CD8-positive, alpha-beta memory T cell (primary cell): ENCODE measurements at places on chromosomes 2 and 18.
A peak's percentile ranks its signal among the peaks of the same experiment; 100 is the strongest.

DNA sequence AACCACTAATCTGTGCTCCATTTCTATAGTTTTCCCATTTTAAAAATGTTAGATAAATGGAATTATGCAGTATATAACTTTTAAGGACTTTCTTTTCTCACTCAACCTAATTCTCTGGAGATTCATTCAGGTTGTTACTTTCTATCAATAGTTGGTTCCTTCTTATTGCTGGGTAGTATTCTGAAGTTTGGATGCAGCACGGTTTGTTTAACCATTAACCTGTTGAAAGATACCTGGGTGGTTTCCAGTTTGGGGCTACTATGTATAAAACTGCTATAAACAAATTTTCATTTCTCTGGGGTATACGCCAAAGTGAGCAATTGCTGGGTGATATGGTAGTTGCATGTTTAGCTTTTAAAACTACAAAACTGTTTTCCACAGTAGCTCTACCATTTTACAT, 39.1 kb upstream of the MAPRE2 start:
- DNase-seq = no peak

- no peak for DNase-seq
Measured at GRCh38 chr2:85994421-85994777, 105.6 kb upstream of the ST3GAL5 start.

DNA sequence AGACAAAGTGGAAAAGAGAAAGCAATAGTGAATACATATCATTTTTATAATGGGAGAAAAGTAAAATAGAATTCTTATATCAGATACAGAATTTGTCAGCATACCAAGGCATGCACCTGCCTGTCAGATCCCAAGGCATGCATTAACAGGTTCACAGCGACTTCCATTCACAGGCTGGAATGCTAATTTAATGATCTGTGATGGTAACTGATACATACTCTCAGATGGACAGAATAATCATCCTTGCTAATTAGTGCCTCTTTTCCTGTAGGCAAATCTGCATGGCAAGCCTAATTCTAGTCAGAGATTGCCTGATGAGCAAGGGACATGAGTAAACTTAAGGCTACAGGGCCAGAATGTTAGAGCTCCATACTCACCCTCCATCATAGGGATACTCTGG, 76.1 kb downstream of the PRKRA start:
- DNase-seq = no peak

DNA sequence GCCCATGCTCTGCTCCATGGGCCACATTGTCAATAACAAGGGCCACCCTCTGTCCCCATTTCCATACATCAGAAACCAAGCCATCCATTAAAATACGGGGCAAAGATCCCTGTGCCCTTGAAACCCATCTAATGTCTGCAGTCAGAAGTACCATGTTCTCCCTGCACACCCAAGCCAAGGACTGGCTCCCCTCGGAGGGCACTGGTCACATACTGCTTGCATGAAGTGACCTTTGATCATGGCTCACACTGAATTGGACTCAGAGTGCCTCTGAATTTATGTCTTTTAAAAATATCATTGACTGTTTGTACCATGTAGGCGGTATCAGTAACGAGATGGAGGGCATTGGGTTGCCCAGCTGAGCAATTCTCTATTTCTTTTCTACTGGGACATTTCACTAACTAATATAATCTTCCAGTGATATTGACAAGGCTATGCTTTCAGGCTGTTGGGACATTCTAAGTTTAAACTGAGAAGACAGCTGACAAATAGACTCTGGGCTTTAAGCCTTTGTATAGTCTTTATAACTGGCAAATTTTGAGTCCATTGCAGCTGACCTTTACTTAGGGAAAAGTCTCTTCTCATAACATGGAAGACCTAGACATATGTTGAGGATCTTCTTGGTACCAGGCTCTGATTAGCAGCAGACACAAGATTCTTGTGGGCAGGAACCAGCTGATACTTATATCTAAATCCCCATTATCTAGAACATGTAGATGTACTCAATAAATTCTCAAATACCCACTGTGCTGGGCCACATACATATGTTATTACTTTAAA, 214.3 kb downstream of the MYCN start:
- DNase-seq = no peak

GRCh38 chr18:7464245-7464966, 102.7 kb upstream of the PTPRM start:
- DNase-seq = no peak

GRCh38 chr2:46435353-46435752, 44.0 kb upstream of the TMEM247 start:
- DNase-seq = no peak

DNA sequence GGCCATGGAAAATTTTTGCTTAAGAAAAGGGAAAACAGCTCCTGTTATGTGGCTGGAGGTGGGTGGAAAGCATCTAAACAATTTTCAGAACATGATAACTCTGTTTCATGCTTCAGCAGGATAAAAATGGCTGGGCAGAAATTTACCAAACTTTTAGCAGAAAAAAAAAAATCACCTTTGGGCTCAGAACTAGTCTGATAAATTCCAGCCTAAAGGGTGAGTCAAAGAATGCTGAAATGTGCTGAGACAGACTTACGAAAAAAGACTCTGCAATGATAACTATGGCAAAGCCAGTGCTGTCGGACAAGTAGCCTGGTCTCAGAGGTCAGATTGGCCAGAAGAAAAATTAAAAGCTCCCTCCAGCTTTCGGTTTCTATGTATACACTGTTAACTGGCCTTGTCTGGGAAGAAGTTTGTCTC, 123.6 kb downstream of the LRATD1 start:
- no peak for DNase-seq

GRCh38 chr18:12121175-12122042, 27.8 kb downstream of the ANKRD62 start:
- no peak for DNase-seq

DNA sequence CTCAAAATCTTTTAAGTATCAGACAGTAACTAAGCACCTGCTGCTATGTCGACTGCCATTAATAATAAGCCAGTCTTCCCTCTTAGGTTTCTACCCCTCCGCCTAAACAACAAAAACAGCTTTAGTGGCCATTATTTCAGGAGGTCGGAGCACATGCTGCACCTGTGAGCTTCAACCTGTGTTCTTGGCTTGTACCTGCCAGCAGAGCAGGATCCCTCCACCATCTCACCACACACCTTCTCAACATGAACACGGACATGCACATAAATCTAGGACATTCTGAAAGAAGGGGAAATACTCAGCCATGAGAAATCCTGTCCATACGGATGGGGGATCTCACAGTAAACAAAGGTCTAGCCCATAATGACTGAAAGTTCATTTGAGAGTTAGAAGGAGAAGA, 3.7 kb downstream of the CYB5A start:
- DNase-seq = no peak

- DNase-seq = peak; percentile 35
Measured at GRCh38 chr2:854460-854859, 96.2 kb upstream of the SNTG2 start.

DNA sequence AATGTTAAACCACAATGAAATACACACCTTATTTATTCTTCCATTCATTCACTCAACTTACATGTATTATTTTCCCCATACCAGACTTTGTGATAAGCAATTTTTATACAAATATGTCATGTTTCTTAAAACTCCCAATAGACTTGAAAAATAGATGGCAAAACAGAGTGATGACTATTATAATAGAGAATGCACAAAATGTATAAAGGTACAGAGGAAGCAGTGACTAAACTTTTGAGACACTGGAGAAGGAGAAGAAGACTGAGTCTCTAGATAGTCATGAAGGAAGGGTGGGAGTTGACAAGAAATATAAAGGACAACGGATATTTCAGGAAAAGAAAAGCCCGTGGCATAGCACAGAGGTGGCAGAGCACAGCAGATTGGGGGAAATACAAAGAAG, 198.1 kb upstream of the SLC39A10 start:
- no peak for DNase-seq

DNA sequence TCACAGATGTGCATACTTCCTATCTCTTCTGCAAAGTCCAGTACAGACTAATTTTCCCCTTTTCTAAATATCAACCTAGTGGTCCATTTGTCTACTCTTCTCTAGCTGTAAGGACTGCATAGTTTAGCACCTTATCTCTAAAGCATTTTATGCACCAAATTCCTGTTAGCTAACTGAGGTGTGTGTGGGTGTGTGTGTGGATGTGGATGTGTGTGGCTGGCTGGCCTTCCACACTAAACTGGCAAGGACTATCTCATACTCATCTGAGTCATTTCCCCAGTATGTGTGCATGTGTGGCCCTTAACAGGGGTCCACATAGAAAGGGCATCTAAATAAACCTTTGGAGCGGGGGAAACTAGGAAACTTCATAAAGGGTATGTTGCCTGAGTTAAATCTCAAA, 139.6 kb downstream of the TTC32 start:
- no peak for DNase-seq

GRCh38 chr2:152120430-152120829, 21.6 kb upstream of the CACNB4 start:
- no peak for DNase-seq

GRCh38 chr18:24543795-24544498, 83.5 kb downstream of the HRH4 start:
- no peak for DNase-seq

DNA sequence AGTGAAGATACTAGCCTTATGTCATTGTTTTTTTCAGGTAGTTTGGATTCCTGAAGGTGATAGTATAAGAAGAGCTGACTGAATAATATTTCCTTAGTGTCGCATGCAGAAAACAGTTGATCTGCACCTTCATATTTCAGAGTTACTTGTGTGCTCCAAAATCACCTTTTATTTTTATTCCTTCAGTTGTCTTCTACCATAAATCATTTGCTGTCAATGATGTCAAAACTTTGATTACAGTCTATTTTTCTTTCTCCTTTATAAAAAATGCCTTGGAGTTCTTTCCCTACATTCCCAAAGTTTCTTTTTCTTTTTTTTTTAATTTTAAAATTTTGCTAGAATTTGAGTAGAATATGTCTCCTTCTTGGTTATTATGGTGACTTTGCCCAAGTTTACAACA, 142.3 kb downstream of the GULP1 start:
- DNase-seq = no peak

- DNase-seq = no peak
Measured at GRCh38 chr2:175567435-175568061, 386.0 kb upstream of the ATP5MC3 start.

DNA sequence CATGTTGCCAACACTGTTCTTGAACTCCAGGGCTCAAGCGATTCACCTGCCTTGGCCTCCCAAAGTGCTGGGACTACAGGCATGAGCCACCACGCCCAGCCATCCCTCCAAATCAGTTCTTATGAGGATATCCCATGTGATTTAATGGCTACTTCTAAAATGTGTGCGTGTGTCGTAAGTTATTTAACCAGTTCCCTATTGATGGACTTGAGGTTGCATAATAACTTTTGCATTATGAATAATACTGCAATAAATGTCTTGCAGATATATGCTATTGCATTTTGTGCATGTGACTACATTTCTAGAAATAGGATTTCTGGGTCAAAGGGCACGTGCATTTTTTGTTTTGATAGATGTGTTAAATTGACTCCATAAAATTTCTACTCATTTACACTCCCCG, 19.0 kb downstream of the DIPK1C start:
- no peak for DNase-seq

GRCh38 chr2:209473930-209474419, 50.1 kb downstream of the MAP2 start:
- no peak for DNase-seq

GRCh38 chr2:232328516-232329460, 49.8 kb upstream of the ALPP start:
- no peak for DNase-seq

GRCh38 chr2:107648781-107649404, 177.8 kb upstream of the RGPD4 start:
- DNase-seq = no peak

GRCh38 chr2:170087413-170087793, 90.5 kb upstream of the MYO3B start:
- no peak for DNase-seq

GRCh38 chr2:206935991-206936842, 3.1 kb upstream of the CPO start:
- DNase-seq = no peak

DNA sequence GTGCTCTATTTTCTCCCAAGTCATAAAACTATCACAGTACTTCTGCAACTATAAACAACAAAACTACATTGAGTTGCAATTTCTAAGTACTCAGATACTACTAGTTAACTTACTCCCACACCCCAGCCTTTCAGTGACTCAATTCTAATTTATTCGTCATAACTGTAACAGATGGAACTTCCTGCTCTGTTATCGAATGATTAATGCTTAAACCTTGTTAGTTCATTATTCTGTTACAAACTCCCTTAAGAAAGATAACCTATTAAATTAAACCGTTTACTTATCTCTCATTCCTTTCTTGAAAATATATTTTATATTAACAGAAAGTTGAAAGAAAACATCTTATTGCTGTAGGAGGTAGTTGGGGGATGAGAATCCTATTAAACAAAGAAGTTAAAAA, 17.0 kb downstream of the TNFAIP6 start:
- DNase-seq = no peak

DNA sequence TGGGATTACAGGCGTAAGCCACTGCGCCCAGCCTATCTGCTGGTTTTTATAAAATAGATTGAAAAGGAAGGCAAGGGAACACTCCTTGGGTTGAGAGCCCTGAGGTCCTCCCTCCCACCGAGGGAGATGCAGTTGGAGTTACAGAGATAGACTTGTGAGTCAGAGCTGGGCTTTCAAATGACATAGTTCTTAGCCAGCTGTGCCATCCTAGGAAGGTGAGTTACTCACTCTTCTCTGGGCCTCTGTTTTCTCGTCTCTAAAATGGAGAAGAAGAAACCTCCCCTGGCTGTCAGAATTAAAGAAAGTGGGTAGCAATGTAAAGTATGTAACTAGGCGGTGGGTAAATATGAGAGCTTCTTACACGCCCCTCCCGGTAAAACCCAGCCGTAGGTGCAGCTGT, 2.4 kb downstream of the LRRFIP1 start:
- no peak for DNase-seq

DNA sequence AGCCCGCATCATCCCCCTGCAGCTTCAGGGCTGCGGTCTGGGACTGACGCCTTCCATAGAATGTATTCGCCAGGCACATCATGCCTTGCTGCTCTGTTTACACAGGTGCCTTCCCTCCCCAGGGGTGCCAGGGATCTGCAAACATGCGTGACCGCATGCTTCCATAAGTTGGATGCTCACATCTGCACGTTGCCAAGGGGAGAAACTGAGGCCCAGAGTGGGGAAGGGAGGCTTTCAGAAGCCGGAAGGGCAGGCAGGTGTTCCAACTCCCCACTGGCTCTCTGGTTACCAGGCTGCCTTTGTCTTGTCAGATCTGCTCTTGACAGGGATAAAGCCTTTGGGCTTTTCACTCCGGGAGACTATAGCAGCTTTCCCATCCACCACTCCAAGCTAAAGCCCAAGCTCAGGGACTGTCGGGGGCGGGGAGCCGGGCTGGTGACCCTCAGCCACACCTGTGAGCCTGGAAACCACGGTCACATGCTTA, 125.8 kb upstream of the TNP1 start:
- no peak for DNase-seq

DNA sequence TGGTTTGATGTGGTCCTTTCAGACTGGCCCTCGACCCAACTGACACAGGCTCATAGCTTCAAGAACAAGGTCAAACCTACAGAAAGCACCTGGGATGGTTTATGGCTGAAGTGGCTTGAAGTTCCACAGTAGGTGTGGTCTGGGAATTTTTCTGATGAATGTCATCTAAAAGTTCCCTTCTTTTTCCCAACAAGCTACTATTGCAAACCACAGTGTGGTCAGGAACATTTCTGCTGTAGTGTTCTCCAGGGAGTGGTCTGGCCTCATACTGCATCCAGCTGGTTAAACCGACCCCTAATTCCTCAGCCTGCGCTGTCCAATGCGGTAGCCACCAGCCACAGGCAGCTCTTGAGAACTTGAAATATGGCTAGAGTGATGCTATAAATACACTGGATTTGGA, 92.7 kb downstream of the FAM124B start:
- no peak for DNase-seq

- DNase-seq = no peak
Measured at GRCh38 chr2:168773719-168774521, 28.5 kb upstream of the NOSTRIN start.
